ENCODE measurements at places on chromosomes 3 and 15.

DNA sequence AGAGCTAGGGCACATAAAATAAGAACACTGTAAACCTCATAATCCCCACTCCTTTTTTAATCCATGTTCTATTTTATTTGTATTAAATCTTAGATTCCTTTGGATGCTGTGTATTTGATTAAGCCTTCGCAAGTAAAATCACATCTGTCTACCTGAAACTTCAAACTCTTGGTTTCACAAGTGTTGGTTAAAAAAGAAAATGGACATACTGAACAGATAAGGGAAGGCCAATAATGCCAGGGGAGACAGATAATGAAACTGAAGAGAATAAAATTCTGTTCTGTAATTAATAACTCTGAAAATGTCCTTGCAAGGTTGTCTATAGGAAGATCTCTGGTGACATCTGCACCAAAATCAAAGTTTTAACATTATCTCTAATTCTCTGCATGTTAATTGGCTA lies 114.2 kb downstream of the ULK4 start:
- DNase-seq: no peak

- no peak for DNase-seq
Observed at GRCh38 chr3:46506526-46506925, 8.8 kb downstream of the RTP3 start.

DNA sequence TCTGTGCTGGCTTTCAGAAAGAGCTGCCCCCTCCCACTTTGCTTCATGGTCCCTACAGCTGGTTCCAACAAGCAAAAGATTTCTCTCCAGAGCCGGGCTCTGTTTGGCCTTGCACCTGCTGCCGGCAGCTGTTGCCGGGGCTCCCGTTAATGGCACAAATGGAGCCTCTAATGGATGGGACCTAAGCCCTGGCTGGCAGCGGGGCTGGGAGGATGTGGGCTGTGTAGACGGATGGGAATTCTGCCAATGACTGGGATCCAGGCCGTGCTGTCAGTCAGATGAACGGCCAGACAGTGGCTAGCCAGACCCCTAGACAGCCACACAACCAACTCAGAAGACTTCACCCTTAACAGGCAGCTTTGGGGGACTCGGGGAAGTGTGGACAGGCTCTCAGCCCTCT lies 88.0 kb downstream of the RPLP1 start:
- DNase-seq: no peak

DNA sequence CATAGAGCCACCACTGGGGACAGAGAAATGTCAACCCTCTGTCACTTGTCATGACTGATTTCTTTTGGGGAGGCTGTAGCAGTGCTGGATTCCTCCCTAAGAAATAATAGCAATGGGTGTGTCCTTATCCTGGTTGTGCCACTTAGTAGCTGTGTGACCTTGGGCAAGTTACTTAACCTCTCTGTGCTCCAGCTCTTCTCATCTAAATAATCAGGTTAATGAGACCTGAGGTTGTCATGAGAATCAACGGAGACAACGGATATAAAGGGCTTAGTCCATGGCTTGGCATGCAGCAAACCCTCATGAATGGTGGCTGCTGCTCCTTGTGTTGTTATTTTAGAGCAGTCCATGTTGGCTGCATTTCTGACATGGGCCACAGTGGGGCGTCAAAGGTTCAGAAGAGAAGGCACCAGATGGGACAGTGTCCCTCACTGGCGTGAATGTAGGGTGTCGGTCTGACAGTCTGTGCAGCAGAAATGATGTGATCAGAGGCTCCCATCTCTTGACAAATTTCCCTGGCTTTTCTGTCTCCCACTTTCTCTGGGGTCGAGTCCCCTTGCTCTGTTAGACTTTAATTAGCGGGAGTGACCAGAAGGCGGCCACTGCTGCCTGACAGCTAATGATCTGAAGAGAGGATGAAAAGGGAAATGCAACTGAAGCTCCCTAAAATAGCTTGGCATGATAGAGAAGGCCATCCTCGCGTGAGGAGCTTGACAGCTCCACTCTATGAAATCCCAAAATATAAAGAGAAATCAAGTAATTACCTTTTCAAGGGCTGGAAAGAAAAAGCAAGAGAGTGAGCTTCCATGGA lies 209.4 kb downstream of the CADPS start:
- DNase-seq: peak; percentile 19

DNA sequence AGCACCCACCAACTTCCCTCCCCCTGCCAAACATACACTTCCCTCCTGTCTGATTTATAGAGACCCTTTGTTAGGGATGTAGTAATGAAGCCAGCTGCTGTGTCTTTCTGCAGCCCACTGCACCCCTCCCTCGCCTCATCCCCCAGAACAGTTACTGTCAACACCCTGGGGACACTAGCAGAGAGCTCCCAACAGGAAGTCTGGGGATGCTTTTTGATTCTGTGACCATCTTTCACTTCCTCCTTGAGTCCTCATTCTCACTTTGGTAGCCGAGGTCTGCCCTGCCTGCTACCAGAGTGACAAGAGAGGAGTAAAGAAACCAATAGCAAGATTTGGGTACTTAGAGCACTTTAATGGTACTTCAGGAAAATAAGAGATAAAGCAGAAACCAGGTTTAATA lies 201.6 kb downstream of the SATB1 start:
- DNase-seq: no peak

- no peak for DNase-seq
Observed at GRCh38 chr15:39094116-39094515, 486.8 kb upstream of the THBS1 start.

GRCh38 chr3:139577909-139578308 lies 38.4 kb upstream of the RBP1 start:
- DNase-seq: no peak

- no peak for DNase-seq
Observed at GRCh38 chr15:34335176-34336032, 2.2 kb downstream of the SLC12A6 start.

GRCh38 chr3:136658946-136659682 lies 93.1 kb downstream of the STAG1 start:
- peak; percentile 54 for DNase-seq

GRCh38 chr3:13575459-13576061 lies 26.6 kb downstream of the FBLN2 start:
- DNase-seq: no peak

- no peak for DNase-seq
Observed at GRCh38 chr3:189689625-189690024, 58.4 kb downstream of the TP63 start.

- no peak for DNase-seq
Observed at GRCh38 chr3:100169201-100169920, 55.1 kb upstream of the FILIP1L start.

DNA sequence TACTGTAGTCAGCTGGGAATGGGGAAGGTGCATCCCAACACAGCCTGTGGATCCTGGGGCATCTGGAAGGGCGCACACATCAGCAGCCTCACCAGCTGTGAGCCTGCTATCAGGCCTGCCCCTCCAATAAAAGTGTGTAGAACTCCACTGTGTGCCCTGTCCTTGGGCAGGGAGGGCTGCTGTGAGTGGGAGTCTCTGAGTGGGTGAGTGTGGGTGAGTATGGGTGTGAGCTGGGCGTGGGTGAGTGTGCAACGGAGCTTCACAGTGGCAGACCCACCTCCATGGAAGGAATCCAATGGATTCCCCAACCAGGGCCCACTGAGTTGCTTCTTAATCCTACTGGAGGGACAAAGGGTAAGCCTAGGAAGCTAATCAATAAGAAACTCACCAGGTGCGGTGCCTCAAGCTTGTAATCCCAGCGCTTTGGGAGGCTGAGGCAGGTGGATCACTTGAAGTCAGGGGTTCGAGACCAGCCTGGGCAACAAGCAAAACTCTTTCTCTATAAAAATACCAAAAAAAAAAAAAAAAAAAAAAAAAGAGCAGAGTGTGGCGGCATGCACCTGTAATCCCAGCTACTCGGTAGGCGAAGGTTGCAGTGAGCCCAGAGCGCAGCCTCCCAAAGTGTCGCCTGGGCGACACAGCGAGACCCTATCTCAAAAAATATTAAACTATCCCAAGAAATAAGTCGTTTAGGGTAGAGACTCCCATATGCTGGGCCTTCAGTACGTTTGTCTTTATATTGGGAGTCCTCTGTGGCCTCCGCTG lies 555 bp upstream of the RCCD1 start:
- DNase-seq: no peak

- DNase-seq: no peak
Observed at GRCh38 chr15:88874275-88874674, 21.1 kb downstream of the HAPLN3 start.

DNA sequence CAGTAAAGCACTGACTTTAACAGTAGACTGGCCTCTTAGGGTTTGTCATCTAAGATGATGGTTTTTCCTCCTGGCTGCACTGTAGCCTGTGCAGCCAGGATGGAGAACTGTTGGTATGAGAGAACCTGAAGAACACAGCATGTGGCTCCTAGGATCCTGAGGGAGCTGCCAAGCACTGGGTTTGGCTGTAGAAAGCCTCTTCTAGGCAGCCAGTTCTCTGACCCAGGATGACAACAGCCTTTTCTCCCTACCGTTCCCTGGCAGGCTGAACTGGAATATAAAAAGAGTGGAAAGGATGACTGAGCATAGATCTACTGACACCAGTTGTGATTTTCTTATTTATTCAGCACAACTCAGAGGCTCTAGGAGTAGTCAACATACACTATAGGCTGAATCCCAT lies 34.3 kb upstream of the MANF start:
- DNase-seq: no peak

DNA sequence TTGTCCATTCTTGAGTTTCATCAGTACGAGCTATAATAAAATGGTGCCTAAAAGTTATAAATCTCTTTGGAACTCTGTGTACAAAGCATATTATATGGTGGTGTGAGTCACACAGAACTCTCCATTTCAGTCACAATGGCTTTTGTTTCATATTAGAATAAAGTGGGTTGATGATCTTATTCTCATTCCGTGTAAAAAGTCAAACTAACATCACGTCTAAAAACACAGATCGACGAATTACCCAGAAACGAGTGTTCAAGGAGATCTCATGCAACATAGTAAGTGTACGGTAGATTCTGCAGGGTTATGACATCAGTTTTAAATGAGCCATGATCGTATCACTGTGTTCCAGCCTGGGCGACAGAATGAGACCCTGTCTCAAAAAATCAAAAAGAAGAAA lies 122.4 kb downstream of the FOXP1 start:
- DNase-seq: no peak

DNA sequence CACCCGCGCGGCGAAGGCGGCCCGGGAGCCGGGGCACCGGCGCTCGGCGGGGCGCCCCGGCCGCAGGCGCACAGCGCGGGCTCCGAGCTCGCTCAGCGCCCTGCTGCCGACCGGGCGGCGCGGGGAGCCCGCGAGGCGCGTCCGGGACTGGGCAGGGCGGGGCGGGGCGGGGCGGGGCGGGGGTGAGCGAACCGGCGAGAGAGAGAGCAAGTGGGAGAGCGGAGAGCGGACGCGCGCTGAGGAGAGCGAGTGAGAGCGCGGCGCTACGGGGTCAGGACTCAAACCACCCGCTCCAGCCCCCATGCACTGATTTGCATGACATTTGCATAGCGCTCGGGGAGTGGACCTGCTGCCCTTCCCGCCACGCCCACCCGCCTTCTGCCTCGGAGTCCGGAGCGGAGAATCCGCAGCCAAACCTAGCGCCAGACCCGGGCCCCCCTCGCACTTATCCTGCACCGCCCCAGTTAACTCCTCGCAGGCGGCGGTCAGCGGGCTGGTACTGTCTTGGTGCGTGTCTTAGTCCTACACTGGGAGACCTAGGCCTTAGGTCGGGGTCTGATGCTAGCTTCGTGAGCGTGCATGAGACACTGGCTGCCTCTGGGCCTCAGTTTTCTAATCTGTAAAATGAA lies at the start of gene MYLK:
MYLK (minus strand) TSS at position 130 of the 629 bp plus-strand sequence. CDS start 90,491 bp downstream, outside the sequence.
- DNase-seq: peak; percentile 78

DNA sequence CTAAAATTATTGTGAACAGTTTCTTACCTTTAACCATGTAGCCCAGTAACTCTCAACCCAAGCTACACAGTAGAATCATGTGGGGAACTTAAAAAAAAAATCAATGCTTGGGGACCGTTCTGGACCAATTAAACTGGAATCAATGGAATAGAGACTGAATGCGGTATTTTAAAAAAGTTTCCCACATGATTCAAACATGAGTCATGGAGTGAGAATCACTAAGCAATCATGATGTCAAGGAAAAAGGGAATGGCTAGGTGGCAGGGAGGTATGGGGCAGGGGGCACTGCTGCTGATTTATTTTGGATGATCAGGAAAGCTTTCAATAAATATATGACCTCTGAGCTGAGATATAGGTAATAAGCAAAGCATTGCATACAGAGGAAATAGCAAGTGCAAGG lies 250.5 kb upstream of the RORA start:
- no peak for DNase-seq

DNA sequence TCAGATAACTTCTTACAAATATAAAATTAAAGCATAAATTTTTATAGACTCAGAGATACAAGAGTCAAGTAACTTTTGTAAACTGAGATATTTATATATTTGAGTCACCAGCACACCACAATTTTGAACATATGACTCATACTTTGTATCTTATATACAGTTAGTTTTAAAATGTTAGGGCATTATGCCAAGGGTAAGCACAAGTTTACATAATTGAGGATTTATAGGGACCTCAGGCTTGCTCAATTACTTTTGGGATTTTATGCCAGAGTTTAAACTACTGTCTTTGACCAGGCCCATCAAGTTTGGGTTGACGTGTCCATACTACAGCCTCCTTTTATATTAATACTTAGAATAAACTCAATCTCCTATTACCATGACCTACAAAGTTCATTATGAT lies 7.4 kb upstream of the FGF7 start:
- DNase-seq: peak; percentile 73

GRCh38 chr15:42408178-42408577 lies 48.9 kb downstream of the CAPN3 start:
- no peak for DNase-seq

- DNase-seq: no peak
Observed at GRCh38 chr3:148147903-148148302, 549.8 kb upstream of the AGTR1 start.

GRCh38 chr15:96046620-96047240 lies 283.8 kb upstream of the NR2F2 start:
- DNase-seq: peak; percentile 17

- no peak for DNase-seq
Observed at GRCh38 chr3:171783626-171784025, 26.7 kb downstream of the PLD1 start.

DNA sequence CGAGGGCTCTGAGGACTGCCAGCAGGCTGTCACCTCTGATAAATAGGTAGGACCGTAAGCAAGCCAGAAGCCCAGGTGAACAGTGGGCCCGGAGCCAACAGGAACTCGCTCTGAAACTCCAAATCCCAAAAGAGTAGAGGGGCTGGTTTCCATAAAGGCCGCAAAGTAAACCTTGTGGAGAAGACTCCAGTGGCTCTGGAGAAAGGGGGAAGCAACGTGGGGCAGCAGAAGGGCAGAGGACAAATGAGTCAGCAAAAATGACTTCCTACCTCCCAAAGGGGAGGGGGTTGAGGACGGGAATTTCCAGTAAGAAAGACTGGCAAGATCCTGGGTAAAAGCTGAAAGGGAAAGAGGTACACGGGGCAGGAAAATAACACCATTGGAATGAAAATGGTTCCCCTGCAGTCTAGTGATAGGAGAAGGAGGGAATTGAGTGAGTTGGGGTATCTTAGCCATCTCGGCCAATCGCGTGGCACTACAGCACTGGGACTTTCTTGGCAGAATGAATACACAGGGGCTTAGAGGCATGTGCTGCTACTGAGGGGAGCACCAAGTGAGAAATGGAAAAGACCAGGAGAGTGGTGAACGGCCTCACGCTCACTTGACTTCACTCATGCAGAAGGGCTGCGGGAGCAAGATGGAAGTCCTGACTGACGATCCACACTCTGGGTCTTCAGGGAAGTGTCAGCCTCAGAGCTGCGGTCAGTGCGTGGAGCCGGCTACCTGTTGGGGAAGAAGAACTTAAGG lies 33.2 kb downstream of the BMF start:
- DNase-seq: no peak

GRCh38 chr3:146496726-146497125 lies 27.4 kb upstream of the PLSCR2 start:
- no peak for DNase-seq

- no peak for DNase-seq
Observed at GRCh38 chr15:68518046-68518445, 60.7 kb upstream of the CORO2B start.
